CD4-positive, alpha-beta T cell (primary cell): ENCODE measurements at places on chromosomes 2 and 18.

DNA sequence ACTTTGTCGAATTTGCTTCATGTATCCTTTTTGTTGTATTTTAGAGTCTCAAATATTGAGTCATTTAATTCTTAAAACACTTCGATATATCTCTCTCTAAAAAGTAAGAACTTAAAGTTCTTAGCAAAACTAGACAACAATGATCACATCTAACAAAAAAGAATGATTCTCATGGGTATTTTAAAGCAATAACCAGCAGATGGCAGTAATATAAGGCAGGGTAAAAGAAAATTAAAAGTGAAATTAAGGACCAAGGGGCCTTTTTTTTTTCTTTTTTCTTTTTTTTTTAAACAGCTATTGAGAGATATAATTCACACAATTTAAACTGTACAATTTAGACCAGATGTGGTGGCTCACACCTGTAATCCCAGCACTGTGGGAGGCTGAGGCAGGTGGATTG is 9.9 kb upstream of the AOX1 start:
- H3K36me3 ChIP-seq = no peaks in the 10 kb centered on the region
- no peak for DNase-seq

DNA sequence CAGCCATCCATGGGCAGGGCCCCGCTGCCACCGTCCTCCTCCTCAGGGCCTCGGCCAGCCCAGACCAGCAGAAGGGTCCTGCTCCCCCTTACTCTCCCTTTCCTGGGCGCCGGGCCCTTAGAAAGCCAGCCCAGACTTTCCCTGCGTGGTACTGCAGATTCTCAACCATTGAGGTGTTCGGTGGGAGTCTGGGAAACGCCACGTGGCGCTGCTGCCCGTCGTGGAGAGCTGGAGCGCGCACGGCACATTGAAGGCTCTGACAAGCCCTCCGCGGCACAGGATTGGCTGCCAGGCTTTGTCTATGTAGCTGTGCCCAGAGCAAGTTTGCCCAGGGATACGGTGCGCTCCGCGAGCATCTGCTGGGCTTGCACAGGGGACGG is 10.4 kb upstream of the KLHL30 start:
- no peak overlapping the region for H3K27ac ChIP-seq
- H3K4me3 ChIP-seq = no peak overlapping the region
- H3K36me3 ChIP-seq = no peaks in the 10 kb centered on the region
- H3K4me1 ChIP-seq = no peaks in the 10 kb centered on the region
- no peaks in the 10 kb centered on the region for H3K27me3 ChIP-seq

GRCh38 chr2:231996797-231997540 is 35.5 kb downstream of the DIS3L2 start:
- H3K27ac ChIP-seq = no peak overlapping the region
- DNase-seq = no peak
- H3K27me3 ChIP-seq = no peaks in the 10 kb centered on the region
- H3K4me1 ChIP-seq = no peaks in the 10 kb centered on the region
- H3K36me3 ChIP-seq = peaks cover under 1% of the 10 kb centered on the region
- no peak overlapping the region for H3K4me3 ChIP-seq

- no peaks in the 10 kb centered on the region for H3K27me3 ChIP-seq
- H3K4me1 ChIP-seq = peaks cover 13% of the 10 kb centered on the region
- no peak overlapping the region for H3K27ac ChIP-seq
- H3K4me3 ChIP-seq = no peak overlapping the region
- no peaks in the 10 kb centered on the region for H3K36me3 ChIP-seq
Observed at GRCh38 chr18:2900684-2901422, 54.0 kb downstream of the EMILIN2 start.

DNA sequence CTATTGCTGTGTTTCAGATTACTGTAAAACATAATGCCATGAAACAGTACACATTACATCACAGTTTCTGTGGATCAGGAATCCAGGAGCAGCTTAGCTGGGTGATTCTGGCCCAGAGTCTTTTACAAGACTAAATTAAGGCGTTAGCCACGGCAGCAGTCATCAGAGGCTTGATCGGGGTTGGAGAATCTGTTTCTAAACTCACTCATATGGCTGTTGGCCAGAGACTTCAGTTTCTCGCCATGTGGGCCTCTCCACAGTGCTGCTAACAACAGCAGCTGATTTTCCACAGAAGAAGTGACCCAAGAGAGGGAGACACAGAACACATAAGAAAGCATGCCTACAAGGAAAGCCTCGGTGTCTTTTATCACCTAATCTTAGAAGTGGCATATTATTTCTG is 89.2 kb upstream of the MYO3B start:
- no peaks in the 10 kb centered on the region for H3K4me1 ChIP-seq
- H3K27ac ChIP-seq = no peak overlapping the region
- no peaks in the 10 kb centered on the region for H3K36me3 ChIP-seq
- no peaks in the 10 kb centered on the region for H3K27me3 ChIP-seq
- no peak overlapping the region for H3K4me3 ChIP-seq

DNA sequence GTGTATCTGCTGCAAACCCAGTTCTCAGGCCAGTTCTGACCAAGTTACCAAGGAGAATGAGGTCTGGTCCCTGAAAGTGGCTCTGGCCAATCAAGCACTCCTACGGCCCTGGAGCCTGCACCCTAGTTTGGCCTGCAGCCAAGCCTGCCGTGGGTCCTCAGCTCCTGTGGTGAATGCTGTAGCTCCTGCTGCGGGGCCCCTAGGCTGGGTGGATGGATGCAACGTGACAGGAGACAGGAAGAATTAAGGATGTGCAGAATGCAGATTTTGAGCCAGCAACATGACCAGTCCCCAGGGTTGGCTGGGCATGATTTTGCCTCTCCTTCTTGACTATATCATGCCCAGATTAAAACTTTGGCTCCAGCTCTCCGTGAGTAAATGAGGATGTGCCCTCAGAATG is 97.2 kb downstream of the SMAD7 start:
- no peaks in the 10 kb centered on the region for H3K27me3 ChIP-seq
- H3K36me3 ChIP-seq = no peaks in the 10 kb centered on the region
- H3K27ac ChIP-seq = no peak overlapping the region
- no peak for DNase-seq
- H3K4me1 ChIP-seq = peaks cover 36% of the 10 kb centered on the region
- no peak overlapping the region for H3K4me3 ChIP-seq

GRCh38 chr18:54159906-54160305 is 64.6 kb downstream of the MBD2 start:
- H3K4me3 ChIP-seq = no peak overlapping the region
- DNase-seq = no peak
- no peaks in the 10 kb centered on the region for H3K27me3 ChIP-seq
- no peak overlapping the region for H3K27ac ChIP-seq
- no peaks in the 10 kb centered on the region for H3K4me1 ChIP-seq

DNA sequence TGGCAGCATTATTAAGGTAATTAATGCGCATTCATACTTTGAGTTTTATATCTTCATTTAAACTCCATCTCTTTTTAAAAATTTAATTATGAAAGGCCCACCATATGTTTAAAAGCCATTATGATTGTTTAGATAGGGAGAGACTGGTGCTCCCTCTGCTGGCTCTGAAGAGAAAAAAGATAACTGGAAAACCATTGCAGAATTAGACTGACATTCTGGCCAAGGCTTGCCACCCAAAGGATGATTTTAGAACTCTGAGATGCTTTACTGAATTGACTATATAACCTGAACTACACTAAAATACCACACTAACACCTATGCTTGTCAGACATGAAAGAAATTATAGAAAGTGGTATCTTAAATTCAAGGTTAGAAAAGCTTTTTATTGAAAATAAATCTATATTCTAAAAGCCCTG is 127.6 kb upstream of the SPOPL start:
- H3K36me3 ChIP-seq = no peaks in the 10 kb centered on the region
- no peaks in the 10 kb centered on the region for H3K4me1 ChIP-seq
- no peak for DNase-seq
- H3K4me3 ChIP-seq = no peak overlapping the region
- H3K27me3 ChIP-seq = peaks cover under 1% of the 10 kb centered on the region

DNA sequence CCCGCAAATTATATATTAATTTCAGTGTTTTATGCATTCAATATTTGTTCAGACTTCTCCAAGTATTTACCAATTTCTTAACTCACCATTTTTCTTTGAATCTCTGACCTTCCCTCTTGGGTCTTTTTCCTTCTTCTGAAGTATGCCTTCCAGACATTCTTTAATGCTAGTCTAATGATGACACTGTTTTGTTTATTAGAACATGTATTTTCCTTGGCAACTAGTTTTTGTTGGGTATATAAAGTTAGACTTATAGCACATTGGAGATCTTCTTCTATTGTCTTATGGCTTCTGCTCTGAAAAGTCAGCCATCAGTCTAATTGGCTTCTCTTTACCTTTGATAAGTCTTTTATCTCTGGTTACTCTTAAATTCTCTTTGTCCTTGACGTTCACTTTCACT is 423.2 kb upstream of the NRP2 start:
- H3K36me3 ChIP-seq = no peaks in the 10 kb centered on the region
- H3K4me1 ChIP-seq = no peaks in the 10 kb centered on the region
- no peak overlapping the region for H3K4me3 ChIP-seq

- DNase-seq = no peak
- peaks cover 5% of the 10 kb centered on the region for H3K36me3 ChIP-seq
- H3K4me3 ChIP-seq = no peak overlapping the region
Observed at GRCh38 chr2:70454936-70455544, 98.6 kb downstream of the TGFA start.

DNA sequence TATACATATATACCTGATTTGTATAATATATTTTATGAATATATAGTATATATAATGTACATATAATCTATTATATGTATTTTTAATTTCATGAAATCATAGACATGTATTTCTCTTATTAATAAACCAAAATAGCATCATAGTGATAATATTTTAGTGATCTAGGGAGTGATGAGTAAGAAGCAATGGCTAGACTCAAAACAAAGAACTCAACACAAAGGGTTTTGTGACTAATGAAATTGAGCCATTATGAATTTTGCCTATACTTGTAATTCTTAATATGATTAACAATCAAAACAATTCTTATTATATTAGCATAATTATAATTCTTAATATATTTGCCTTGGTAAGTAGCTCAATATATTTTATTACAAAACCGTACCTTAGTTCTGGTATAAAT is 1614.1 kb upstream of the TMEFF2 start:
- no peak overlapping the region for H3K27ac ChIP-seq
- H3K27me3 ChIP-seq = no peaks in the 10 kb centered on the region
- H3K4me3 ChIP-seq = no peak overlapping the region
- H3K4me1 ChIP-seq = no peaks in the 10 kb centered on the region
- H3K36me3 ChIP-seq = no peaks in the 10 kb centered on the region
- DNase-seq = no peak

DNA sequence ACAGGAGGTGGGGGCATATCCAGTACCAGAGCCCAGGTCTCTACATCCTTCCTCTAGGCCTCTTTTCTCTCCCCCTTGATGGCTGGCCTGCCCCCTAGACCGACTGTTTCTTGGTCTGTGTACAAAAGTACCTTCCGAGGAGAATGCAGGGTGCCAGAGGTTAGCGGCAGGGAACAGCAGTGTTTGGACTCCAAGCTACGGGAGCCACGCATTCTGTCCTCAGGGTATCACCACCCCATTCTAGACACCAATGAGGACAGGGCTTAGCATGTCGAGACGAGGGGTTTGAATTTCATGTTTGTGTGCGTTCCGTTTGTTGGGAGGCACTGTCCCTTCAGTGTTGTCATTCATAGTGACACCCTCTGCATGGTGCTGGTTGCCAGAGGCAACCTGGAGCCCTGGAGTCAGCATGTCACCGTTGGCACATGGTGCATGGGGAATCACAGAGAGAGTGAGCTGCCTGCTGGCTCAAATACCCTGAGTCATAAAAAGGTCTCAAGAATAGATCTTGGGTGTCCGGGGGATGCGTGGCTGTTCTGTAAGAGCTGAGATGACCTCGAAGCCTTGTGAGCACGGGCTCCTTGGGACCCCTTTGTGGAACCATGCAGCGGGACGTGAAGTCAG is 57.2 kb upstream of the LDLRAD4 start:
- H3K4me3 ChIP-seq = no peak overlapping the region
- H3K27me3 ChIP-seq = peaks cover 5% of the 10 kb centered on the region
